Stimulated activated CD4-positive, alpha-beta T cell treated with anti-CD3 and anti-CD28 coated beads, Interleukin-2, amount 100 ng/mL, for 48 hours (primary cell): ENCODE measurements at places on chromosomes 16 and 17.

DNA sequence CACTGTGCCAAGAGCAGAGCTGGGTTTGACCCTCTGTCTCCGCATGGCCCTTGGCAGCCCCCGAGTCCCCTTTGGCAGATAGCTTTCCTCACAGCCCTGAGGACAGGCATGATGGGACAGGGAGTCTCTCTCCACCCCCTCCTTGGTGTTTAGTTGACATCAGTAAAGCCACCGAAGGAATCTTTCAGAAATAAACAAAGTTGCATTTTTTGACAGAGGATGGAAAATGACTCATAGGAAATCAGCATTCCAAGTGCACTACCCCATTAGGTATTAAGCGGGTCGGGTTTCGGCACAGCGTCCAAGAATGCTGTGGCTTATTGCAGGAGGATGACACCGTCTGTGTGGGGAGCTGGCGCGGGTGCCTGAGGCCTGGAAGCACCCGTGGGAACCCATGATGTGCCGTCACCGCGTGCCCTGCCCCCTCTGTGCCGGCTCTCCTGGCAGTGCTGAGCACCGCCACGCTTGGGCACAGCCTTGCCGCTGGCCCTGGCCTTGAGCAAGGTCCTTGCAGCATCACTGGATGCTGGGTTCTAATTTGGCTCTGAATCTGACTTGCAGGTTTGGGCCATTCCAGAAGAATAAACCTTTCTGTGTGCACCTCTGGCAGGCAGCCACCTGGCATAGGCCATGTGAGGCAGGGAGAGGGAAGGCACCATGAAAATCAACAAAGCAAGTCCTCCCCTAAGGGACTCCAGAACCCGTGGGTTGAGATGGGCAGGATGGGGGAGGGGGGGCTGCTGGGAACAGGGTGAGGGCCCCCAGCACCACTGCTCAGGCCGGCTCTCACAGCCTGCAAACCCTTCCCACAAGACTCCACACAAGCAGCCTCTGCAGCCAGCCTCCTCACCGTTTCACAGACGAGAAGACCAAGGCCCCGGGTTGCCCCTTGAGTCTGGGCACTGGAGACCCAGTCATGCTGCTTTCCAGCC is 50.5 kb upstream of the ZNF469 start:
- no peak for DNase-seq

- DNase-seq, result peak; percentile 37
Observed at GRCh38 chr16:180101-180675, at the start of gene HBQ1. Gene HBQ1, plus strand, starts transcription at chr16:180459. Its CDS starts 28 bp downstream, at chr16:180487.

DNA sequence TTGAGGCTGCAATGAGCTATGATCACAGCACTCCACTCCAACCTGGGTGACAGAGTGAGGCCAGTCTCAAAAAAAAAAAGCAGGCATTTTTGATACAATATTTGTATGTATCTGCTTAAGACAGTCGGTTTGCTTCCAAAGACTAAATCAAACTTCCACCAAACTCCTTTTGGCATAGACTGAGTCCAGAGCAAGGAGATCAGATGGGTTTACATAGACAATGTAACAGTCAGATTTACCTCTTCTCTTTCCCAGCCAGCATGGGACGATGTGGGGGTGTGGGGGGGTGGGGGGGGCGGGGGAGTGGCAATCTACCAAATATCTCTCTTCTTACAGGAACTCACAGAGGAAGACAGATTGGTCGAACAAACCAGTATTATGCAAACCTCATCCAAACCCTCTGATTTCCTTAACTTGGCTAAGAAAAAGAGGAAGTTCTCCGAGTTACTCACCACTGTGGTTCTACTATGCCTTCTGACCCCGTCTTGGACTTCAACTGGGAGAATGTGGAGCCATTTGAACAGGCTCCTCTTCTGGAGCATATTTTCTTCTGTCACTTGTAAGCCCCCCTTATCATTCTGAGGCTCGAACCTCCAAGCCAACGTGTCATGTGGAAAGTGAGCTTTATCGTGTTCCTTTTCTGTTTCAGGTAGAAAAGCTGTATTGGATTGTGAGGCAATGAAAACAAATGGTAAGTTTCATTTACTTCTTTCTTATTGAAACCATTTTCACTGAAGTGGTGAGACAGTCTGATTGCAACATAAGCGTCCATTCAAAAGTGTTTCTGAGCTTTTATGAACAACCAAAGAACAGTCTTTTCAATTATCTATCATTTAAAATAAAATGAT is at the start of gene MILR1:
Gene MILR1, plus strand, starts transcription at position 451 of the 848 bp plus-strand sequence. Its CDS starts 54 bp downstream, at position 505.
- no peak for DNase-seq

GRCh38 chr17:19247473-19247872 is 10.3 kb downstream of the EPN2 start:
- DNase-seq, result no peak

DNA sequence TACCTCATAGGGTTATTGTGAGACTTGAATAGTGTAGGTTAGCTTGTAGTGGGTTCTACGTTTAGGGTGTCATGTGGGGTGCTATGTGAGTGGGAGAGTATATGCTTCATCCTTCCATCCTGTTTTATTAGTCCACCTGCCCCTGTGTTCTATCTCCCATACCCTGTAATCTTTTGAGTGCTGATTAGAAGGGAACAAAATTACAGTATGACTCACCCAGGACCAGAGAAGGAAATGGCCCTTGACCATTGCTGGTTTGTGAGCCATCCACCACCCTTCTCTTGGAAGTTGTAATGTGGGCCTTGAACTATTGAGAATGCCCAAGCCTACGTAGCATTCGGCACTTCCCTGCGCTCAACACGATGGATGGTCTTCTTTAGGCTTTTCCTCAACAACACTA is 17.1 kb downstream of the SAP30BP start:
- no peak for DNase-seq

DNA sequence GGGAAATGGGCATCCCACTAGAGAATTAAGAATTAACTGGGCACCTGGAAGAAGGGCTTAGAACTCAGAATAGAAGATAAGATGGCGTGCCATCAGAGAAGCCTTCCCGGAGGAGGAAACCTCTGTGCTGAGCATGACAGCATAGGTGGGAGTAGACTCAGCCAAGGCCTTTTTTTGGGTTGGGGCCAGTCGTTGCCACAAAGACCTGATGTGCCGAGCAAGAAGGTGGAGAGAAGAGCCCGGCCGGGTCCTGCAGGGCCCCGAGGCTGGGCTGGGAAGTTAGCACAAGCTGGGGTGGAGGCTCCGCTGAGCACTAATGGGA is 1.1 kb upstream of the RAB11FIP4 start:
- DNase-seq, result no peak

- DNase-seq, result no peak
Observed at GRCh38 chr16:85261204-85261603, 148.9 kb upstream of the CIBAR2 start.

DNA sequence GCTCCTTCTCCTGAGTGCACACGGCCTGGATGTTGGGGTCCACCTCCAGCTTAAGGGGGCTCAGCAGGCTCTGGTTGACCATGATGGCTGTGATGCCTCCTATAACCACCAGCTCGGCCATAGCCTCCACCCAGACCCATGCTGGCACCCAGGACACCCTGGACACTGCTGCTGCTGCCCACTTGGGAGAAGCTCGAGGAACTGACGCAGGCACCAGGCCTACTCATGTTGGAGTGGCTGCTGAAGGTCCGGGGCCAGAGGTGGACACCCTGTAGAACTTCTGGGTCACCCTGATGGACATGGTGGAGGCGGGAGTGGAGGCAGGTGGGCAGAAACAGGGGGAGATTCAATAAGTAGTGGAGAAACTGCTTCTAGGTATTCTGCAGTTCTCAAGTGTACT is 28.0 kb downstream of the IKZF3 start:
- no peak for DNase-seq

DNA sequence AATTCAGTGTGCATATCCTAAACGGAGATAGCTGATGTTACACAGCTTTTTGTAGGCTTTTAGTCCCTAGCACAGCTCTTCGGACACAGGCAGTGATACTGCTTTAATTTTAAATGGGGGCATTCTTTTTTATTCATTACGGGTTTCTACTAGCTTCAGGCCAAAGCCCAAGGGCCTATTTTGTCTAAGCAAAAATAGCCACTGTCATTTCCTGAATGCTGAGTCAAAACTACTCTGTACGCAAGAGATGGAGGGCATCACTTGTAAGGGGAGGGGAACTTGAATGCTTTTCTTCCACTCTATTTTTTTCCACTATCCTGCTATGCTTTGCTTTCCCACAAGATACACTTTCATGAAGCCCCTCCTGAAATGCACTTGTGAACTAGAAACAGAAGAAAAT is 360.7 kb downstream of the PMP22 start:
- no peak for DNase-seq

DNA sequence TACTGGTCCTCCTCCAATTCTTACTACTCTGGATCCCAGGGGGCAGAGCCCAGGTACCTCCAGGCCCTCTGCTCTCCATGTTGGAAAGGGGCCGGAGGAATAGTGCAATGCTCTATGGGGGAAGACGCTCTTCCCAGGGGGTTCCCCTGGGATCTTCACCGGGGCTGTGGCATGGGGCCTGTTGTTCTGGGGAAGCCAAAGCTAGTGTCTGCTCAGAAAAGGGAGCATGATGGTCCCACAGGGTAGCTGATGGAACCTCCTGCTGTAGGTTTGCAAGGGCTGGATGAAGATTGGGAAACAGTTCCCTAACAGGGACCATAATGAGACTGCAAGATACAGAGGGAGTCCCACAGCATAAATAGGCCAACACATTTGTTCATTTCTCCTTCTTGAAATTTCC is 114.7 kb downstream of the IRX5 start:
- DNase-seq, result no peak

DNA sequence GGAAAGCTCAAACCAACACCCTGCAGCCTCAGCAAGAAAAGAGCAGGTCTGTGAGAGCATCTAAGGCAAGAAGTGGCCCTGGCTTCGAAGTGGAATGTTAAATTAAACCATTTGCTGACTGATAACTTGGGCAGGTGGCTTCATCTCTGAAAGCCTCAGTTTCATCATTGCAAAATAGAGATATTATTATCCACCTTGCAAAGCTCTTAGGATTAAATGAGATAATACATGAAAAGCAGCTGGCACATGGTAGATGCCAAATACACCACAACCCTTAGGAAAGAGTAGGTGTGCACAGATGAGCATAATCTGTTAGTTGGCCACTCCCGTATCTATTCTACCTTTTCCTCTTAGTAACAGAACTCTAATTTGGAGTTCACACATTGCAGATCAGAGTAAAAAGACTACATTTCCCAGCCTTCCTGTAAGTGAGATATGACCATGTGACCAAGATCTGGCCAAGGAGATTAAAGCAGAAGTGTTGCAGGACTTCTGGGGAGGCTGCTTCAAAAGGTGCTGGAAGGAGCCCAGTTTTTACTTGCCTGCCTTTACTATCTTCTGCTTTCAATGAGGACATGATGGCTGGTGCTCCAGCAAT is 288.7 kb downstream of the SOX9 start:
- DNase-seq, result no peak

DNA sequence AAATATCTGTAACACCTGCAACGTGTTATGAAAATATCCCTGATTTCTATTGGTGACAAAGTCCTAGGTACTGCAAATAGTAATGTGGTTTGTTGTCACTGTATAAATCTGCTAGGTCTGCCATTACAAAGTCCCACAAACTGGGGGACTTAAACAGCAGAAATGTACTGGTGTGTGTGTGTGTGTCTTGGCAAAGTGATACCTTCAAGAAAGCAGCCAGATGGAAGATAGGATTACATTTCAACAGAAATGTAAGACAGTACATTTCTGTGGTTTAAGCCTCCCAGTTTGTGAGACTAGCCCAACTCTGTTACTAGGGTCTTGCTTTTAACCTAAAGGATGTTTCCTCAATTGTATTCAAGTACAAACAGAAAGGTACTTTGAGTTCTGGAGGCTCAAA is 531.7 kb downstream of the NPIPA7 start:
- no peak for DNase-seq

DNA sequence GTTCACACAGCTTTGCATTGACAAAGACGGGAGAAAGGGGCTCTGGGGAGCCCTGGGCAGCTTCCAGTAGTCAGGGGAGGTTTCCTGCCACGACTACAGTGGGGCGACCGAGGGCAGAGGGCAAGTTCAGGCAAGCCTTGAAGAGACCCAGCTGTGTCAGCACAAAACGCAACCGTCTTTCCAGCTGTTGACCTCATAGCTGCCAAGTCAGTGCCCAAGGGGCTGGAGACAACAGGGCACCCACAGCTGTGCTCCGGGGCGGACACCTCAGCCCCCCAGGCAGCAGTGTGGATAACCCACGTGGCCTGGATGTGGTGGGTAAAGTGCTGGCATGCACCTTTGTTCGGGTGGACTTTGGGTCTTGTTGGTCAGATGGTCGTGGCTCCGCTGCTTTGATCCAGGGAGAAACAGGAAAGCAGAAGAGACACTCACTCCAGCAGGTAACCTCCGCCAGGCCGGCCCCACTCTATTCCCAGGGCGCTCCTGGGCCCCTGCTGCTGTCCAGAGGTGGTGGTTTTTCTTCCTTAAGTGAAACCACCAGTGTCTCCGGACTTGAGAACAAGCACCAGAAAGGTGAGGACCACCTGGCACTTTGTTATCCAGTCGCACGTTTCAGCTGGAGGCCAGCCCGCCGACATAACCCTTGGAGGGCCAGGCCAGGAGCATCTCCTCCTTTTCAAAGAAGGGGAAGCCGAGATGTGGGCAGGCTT is 17.6 kb upstream of the CBX2 start:
- DNase-seq, result no peak

GRCh38 chr16:21279501-21279900 is 1.4 kb upstream of the CRYM start:
- no peak for DNase-seq

- DNase-seq, result no peak
Observed at GRCh38 chr17:74780443-74781238, 4.5 kb upstream of the NAT9 start.

- no peak for DNase-seq
Observed at GRCh38 chr16:14202697-14203096, 131.6 kb downstream of the MRTFB start.

- DNase-seq, result no peak
Observed at GRCh38 chr16:23061669-23062068, 87.6 kb downstream of the USP31 start.

GRCh38 chr16:62596125-62596524 is 559.9 kb upstream of the CDH8 start:
- DNase-seq, result no peak

GRCh38 chr17:15406081-15406480 is 61.3 kb downstream of the CDRT4 start:
- DNase-seq, result no peak

DNA sequence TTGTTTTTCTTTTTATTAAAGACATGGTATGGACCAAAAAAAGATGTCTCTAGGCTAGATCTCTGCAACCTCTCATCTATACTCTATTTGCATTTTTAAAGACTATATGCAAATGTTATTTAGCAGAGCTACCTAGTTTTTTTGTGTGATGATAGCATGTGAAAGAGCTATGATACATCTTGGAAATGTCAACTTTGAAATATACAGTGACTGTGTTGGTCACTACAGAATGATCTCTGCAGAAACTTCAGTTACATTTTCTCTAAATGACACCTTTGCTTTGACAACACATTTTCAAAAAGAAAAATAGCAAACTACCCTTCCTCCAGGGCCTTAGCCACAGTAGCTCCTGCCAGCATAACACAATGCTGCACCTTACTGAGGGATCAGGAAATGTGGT is 86.6 kb downstream of the PRKCB start:
- DNase-seq, result no peak

GRCh38 chr16:66365651-66366050 is 840 bp upstream of the CDH5 start:
- no peak for DNase-seq
